ENCODE measurements at places on chromosomes 13 and 19.

GRCh38 chr13:24625331-24625731 is 54.9 kb upstream of the ATP12A start:
- DNase-seq = no peak

GRCh38 chr19:48702701-48703100 is 6.9 kb downstream of the FUT2 start:
- no peak for DNase-seq

DNA sequence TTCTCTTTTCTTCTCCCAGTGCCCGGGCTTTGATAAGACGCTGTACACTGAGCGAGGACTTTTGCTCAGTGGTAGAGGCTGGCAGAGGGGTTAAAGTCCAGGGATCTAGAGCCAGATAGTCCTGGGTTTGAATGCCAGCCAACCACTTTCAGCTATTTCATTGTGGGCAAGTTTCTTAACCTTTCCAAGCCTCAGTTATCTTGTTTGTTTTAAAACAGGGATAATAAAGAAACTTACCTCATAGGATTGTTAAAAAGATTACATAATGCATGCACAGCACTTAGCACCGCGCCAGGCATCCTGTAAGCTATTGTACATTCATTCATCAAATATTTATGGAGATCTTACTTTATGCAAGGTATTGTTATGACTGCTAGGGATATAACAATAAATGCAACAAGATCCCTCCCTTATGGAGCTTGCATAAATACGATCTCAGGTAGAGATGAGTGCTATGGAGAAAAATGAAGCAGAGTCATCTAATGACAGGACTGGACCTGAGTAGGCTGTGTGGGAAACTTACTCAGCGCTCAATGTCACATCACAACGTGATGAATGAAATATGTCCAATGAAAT is 70.8 kb downstream of the LNX2 start:
- no peak for DNase-seq

- DNase-seq = no peak
These were observed 80.0 kb downstream of the WDFY2 start for GRCh38 chr13:51663973-51664957.

GRCh38 chr19:35320065-35320713 is 8.8 kb upstream of the CD22 start:
- DNase-seq = no peak

GRCh38 chr13:109331898-109332297 is 454.5 kb downstream of the IRS2 start:
- DNase-seq = no peak

Data from activated naive CD4-positive, alpha-beta T cell treated with anti-CD3 and anti-CD28 coated beads, Interleukin-2, amount 50 U/mL, for 16 hours (primary cell).